ENCODE measurements at places on chromosomes 3 and 15.

DNA sequence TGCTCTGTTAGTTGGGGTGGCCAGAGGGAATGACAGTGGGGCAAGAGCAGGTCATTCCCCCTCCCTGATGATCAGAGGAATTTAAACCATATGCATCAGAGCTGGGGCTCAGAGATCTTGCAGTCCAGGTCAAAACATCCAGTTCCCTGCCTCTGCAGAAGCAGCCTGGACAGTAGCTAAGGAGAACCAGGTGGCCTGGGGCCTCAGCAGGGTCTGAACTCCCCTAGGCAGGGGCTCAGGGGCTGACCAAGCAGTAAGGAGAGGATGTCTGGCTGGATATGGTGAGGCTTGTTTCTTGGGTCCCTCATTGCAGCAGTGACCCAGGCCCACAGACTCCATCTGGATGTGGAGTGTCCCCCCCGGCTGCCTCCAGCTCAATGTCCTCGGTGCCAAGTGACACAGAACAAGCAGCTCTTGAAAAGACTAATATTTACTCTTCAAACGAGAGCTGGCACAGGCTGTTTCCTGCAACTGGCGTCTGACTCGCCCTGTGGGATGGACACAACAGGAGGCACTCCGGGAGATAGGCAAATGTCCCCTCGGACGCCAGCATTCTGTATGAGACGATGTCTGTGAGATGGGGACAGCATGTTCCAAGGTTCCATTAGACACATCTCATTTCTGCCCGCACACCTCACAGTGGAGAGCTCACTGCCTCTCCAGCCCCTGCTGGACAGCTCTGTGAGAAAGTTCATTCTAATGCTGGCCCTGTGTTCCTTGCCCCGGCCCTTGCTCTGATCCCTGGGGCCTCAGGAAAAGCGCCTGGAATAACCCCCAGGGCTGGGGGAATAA lies 37.1 kb downstream of the SEC22C start:
- DNase-seq, result no peak

GRCh38 chr3:53150247-53151085 lies 10.5 kb upstream of the PRKCD start:
- no peak for DNase-seq

GRCh38 chr3:169846458-169847193 lies 23.1 kb downstream of the LRRC31 start:
- DNase-seq, result no peak

GRCh38 chr3:15666277-15666676 lies 64.7 kb downstream of the BTD start:
- DNase-seq, result no peak

DNA sequence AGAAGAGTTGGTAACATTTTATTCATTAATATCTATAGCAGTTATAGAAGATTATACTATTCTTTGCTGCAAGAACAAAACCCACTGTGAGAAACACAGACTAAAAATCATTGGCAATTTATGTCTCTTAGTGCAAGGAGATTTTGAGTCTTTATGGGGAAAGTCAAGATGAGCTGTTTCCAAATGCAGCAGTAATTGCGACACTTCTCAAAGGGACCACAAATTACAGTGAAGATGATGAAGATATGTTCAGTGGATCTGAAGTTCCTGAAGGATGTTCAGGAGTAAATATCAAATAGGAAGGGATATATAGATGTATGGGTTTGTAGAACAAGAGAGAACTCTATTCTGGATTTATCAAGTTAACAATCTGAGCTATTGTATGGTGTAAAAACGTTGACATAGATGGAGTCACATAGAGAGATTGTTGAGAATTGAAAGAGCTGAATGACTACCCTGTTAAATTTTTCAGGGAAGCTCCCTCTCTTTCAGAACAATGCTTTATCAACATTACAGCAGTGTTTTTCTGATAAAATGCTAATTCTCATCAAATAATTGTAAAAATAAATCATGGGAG lies 71.8 kb downstream of the DTWD1 start:
- no peak for DNase-seq

Data from endothelial cell (in vitro differentiated cells).